ENCODE measurements at places on chromosomes 5 and 9.

DNA sequence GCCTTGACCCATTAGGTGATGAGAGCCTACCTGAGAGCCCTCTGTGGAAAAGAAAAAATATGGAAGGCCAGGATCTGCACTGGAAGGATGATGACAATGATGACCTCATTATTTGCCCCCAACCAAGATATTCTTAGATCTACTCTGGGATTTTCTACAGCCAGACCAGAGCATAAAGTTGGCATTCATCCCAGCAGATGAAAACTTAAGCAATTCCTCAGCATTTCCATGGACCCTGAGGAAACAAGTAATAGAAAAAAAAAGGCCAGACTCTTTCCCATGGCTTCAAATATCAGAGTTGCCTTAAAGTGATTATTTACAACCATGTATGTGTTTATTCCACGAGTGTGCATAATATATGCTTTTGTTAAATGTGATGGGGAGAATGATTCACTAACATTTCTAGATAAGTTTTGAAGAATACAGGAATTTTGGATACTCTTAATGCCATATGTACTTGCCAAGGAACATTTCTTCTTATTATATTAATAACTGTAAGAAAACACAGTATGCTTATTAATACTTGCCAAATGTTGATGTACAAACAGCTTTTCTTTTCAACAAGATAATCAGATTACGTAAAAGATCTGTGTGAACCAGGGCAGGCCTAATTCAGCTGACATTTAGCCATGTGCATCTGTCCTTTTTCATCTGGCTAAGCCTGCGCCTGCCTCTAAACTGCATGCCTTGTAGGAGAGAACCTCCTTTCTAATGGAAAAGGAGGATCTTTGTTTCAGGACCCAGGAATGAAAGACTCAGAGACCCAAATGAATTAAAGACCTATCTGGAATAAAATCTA, 94.8 kb downstream of the ARRDC3 start:
- no peak for DNase-seq

GRCh38 chr9:105438141-105438806, 9.6 kb upstream of the FSD1L start:
- DNase-seq: no peak

- no peak for DNase-seq
These were observed 304.9 kb upstream of the PRR16 start for GRCh38 chr5:120159155-120159554.

- DNase-seq: no peak
These were observed 611.2 kb upstream of the ZNF608 start for GRCh38 chr5:125357660-125358059.

DNA sequence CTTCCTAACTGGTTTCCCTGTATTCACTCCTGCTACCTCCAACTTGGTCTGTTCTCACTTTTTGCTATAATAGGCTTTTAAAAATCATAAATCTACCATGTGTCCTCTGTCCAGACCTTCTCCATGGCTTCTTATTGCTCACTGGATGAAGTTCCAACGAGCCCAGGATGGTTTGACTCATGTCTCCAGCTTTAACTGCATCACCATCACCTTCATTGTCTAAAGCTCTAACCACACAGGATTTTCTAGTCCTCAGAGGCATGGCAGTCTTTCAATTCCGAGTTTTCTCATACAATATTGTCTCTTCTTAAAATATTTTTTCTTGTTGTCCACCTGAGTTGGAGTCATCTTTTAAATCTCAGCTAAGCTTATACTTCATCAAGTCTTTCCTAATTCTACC, 49.3 kb downstream of the PDCD1LG2 start:
- no peak for DNase-seq

GRCh38 chr5:175829813-175830585, 41.4 kb upstream of the CPLX2 start:
- DNase-seq: no peak

DNA sequence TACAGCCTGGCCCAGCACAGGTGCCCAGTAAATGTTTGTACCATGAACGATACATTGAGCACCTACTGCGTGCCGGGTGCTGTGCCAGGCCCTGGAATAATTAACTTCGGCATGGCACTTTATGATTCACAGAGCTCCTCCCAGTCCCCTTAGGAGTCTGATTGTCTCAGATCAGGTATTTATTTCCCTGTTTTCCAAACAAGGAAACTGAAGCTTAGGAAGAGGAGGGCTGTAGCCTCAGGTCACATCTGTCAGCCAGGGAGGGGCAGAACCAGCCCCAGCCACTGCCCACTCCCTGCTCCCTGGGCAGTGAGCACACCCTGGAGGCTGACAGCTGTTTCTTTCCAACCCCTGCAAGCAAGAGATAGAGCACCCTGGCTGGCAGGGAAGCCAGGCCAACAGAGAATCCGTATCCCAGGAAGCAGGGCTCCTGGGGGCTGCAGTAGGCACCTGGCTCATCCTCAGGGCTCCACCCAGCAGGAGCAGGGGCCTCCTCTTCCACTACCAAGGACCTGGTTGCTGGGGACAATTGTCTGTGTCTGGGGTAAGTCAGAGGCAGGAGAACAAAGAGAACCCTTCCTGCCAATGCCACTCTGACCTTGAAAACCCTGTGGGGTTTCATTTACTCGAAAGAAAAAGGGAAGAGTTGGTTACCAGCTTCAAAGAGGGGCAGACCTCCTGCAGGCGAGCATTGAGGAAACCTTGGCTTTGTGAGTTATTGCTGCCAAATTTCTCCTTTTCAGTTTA, 69.0 kb downstream of the DAB2IP start:
- DNase-seq: no peak

- peak; percentile 30 for DNase-seq
These were observed 623.5 kb upstream of the NUDT12 start for GRCh38 chr5:104186100-104186499.

DNA sequence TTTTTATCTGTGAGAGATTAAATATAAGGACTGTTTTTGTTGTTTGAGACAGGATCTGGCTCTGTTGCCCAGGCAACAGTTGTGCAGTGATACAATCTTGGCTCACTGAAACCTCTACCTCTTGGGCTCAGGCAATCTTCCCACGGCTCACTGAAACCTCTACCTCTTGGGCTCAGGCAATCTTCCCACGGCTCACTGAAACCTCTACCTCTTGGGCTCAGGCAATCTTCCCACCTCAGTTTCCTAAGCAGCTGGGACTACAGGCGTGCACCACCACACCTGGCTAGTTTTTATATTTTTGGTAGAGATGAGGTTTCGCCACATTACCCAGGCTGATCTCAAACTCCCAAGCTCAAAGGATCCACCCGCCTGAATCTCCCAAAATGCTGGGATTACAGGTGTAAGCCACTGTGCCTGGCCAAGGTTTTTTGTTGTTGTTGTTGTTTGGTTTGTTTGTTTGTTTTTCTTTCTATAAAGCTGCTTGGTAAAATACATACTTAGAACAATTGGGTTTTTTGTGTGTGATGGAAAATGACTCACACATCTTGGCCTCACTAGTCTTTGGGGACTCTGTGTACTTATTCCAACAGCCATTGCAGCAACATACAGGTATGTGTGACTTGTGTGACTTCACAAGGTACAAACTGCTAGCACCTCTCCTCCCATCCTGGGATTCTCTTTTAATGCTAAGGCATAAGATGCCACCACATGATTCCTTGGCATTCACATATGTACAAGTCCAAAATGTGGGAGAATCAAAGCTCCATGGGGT, 36.5 kb upstream of the RASA1 start:
- no peak for DNase-seq

GRCh38 chr5:77867914-77868313, 91.8 kb upstream of the TBCA start:
- no peak for DNase-seq

DNA sequence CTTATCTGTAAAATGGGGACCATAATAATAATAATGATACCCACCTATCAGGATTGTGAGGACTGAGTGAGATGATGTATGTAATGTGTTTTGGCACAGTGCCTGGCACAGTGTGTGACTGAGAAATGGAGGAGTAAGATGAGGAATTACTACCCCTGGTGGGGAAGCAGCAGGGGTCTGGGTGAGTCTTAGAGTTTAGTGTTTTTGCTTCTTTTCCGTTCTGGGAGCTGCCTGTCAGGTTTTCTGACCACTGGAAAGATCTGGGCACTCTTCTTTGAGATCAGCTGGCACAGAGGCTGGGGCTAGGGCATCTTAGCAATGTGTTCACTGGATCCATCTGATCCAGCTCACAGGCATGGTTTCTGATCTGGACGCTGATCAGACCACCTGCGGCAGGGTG, 8.5 kb downstream of the LCP2 start:
- DNase-seq: no peak

- no peak for DNase-seq
These were observed 274.9 kb downstream of the EFNA5 start for GRCh38 chr5:107395632-107396350.

- no peak for DNase-seq
These were observed 311.2 kb upstream of the SEMA6A start for GRCh38 chr5:116885825-116886224.

DNA sequence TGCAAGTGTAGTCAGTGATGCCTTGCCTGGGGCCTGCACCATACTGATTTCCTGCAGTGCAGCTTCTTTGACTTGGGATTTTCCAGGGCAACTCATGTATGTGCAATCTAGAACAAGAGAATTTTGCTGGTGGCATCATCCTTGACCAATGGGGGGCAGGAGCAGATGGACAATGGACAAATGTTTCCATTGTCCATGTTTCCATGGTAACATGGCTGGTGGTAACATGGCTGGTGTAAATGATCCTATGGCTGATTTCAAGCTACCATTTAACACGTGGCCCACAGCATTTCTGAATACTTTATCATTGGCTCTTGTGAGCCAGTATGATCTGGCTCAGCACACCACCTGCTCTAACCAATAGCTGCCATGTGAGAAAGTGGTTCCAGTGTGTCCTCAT, 130.1 kb upstream of the OSMR start:
- DNase-seq: no peak

DNA sequence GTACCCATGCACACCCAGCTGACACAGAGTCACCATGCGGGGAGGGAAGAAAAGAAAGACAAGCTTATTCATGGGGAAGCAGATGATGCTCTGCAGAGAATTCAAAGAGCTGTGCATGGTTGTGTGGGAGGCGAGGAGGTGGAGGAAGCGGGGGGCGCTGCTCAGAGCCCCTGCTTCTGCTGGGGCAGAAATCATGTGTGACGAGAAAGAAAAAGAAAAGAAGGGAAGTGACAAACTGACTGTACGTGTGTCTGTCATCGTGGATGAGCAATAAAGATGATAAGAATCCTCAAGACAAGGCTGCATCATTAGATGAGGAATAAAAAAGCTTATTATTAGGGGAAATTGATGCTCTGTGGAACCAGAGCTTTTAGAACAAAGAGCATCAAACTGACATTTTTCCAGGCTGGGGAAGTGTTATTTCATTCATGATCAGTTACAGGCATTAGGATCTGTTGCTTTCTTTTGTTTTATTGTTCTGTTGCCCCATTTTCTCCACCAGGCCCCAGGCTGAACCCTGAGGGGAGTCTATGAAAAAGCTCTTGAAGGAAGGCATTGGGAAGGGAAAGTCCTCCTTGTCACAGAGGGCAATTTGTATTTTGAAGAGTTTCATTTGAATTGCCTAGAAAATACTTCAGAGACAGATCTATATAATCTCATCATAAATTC, 20.3 kb upstream of the SH3RF2 start:
- no peak for DNase-seq

DNA sequence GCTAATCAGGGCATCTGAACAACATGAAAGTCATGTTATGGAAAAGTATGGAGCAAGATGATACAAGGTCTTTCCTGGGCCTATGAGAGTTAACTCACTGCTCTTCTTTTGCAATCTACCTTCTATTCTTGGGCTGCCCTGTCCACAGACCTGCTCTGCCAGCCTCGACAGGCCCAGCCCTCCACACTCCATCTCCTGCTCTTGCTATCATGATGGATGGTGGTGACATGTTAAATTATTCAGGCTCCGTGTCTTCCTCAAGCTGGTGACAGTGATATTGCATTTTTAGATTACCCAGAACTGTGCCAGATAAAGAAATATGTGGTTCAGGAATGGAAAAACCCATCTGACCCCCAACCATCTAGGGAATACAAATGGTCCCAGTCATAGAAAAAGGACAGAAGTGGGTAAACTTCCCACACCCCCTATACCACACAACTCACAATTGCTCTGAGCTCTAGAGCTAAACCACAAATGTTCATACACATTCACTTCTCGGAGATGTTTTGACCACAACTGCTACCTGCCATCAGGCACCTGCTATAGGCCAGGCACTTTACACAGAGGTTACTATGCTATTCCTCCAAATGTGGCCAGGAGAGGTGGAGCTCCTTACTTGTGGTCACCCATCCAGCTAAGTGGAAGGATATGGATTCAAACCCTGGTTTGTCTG, 311.3 kb downstream of the ASTN2 start:
- DNase-seq: no peak

DNA sequence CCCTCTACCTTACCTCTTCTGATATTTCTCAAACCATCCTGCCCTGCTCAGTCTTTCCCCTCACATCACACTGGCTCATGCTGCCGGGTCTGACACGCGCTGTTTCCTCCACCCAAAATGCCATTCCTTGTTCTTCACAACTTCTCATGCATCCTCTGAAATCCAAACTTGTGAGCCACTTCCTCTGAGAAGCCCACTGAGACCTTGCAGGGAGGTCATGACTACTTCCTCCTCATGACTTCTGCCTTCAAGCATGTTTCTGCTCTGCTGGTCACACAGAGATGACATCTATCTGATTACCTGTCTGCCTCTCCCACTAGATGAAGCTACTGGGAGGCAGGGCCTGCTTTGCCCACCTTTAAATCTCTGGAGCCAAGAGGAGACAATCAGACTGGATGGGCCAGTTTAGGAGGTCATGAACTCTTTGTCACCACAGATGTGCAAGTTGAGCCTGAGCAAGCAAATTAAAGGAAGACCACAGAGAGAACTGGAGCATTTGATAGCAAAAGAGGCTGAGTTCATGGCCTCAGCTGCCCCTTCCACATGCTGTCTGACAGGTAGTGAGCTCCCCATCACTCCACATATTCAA, 119.8 kb upstream of the TBC1D2 start:
- no peak for DNase-seq

DNA sequence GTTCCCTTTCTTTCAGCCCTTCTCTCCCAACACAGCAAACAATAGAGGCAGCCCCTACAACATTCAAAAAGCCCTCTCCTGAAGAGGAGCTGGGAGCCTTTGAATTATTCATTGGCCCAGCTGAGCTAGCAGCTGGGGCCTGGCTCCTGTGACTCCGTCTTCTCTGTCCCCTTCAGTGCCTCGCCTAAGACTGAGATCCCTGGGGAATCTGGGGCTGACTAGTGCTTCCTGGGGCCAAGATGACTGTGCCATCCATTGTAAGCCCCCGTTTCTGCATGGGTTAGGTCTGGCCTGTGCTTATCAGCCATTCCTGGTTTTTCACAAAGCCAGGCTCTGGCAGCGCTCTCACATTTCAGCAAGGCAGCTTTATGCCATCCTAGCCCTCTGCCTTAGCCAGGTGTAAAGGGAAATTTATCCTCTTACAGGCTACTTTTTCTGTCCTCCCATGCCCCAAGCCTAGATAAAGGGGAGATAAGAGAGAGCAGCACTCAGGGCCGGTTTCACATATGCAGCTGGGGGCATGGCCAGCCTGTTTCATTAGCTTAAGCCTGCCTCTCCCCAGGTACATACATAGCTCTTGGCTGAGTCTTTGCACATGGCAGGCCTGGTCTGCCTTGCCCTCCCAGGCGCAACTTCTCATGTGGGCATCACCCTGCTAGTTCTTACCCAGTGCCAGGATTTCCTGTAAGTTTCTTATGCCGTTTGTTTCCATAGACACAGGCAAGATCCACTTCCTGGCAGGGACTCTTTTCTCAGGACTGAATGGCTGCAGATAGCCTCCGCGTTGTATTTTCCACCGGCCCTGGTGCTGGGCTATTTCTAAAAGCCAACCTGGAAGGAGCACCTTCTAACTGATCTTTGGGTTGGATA, 15.8 kb downstream of the PTPA start:
- DNase-seq: no peak

GRCh38 chr5:153938191-153938842, 100.4 kb downstream of the FAM114A2 start:
- no peak for DNase-seq

GRCh38 chr9:73573235-73573634, 421.6 kb downstream of the ANXA1 start:
- DNase-seq: no peak

All from erythroblast (primary cell).